ENCODE measurements at places on chromosomes 2 and 18.

GRCh38 chr2:210318891-210319290 lies 3.9 kb upstream of the MYL1 start:
- no peak for DNase-seq

DNA sequence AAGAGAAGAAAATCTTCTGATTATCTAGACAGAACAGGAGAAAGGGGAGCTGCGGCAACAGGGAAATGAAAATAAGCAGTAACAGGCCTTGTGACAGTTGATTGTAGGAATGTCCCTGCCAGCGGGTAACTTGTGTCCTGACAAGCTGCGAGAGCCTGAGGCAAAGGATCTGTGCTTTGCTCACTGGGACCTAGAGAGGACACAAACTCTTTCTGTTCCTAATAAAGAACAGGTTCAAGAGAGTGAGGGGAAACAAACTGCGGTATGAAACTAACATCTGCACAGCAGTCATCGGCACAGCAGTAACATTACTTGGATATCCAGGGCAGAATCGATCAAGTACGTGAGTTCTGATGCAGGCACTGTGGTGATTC lies 103.7 kb upstream of the THOC1 start:
- DNase-seq = no peak

DNA sequence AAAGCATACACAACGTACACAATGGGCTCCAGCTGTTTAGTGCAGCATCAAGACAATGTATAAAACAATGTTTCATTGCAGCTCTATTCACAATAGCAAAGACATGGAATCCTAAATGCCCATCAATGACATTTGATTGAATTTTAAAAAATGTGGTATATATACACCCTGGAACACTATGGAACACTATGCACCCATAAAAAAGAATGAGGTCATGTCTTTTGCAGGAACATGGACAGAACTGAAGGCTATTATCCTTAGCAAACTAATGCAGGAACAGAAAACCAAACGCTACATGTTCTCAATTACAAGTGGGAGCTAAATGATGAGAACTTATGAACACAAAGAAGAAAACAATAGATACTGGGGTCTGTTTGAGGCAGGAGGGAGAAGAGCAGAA lies 315.5 kb downstream of the AGPS start:
- DNase-seq = no peak

- DNase-seq = no peak
Observed at GRCh38 chr18:54923339-54923956, 35.8 kb downstream of the CCDC68 start.

DNA sequence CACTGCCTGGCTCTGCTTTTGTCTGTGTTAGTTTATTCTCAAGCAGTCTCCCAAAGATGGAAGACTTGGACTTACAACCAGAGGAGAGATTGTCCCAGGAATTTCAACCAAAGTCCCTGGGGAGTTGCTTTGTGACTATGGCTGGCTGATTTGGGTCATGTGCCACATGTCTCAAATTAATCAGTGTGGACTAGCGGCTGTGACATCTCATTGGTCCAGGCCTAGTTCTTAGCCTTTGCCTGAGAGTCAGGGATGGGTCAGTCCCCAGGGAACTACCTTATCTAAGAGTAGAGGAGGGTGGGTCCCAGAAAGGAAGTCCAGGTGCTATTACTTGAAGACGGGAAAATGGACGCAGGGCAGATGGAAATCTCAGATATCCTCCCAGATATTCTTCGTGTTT lies 217.1 kb downstream of the ACKR3 start:
- DNase-seq = no peak

Measured in activated naive CD4-positive, alpha-beta T cell (primary cell).